CD4-positive, alpha-beta memory T cell (primary cell): ENCODE measurements at places on chromosomes 12 and 14. TPM values are rescaled to one million over a fixed set of nuclear protein-coding genes. Genes with fewer than 3 reads are reported as not detected.

NOXRED1 gene
- polyA plus RNA-seq: not detected

PLEKHG7 gene
- 0.16 TPM for polyA plus RNA-seq

OR11H12 gene
- polyA plus RNA-seq: not detected

DPF3 gene
- polyA plus RNA-seq: not detected

NUDT4 gene
- polyA plus RNA-seq: 39.3 TPM

GNB3 gene
- not detected for polyA plus RNA-seq

FAM181A gene
- polyA plus RNA-seq: not detected

OAS1 gene
- 30.3 TPM for polyA plus RNA-seq

NRIP2 gene
- 2.0 TPM for polyA plus RNA-seq

ESR2 gene
- 0.12 TPM for polyA plus RNA-seq

CD27 gene
- 402 TPM for polyA plus RNA-seq

OASL gene
- polyA plus RNA-seq: 5.6 TPM

MARS1 gene
- 114 TPM for polyA plus RNA-seq

AACS gene
- polyA plus RNA-seq: 9.7 TPM

CPNE6 gene
- polyA plus RNA-seq: 0.04 TPM

APOLD1 gene
- polyA plus RNA-seq: 0.38 TPM

NFATC4 gene
- polyA plus RNA-seq: not detected

MYF5 gene
- not detected for polyA plus RNA-seq

KLRD1 gene
- 2.6 TPM for polyA plus RNA-seq

POTEG gene
- not detected for polyA plus RNA-seq

ERBB3 gene
- polyA plus RNA-seq: 0.70 TPM

INSM2 gene
- not detected for polyA plus RNA-seq

CLEC4D gene
- not detected for polyA plus RNA-seq

COX8C gene
- not detected for polyA plus RNA-seq

CCDC38 gene
- not detected for polyA plus RNA-seq

MGP gene
- polyA plus RNA-seq: not detected

RNU4-1 gene
- polyA plus RNA-seq: not detected

PHLDA1 gene
- 2.3 TPM for polyA plus RNA-seq

KRT80 gene
- not detected for polyA plus RNA-seq

SRRM4 gene
- polyA plus RNA-seq: not detected
